ENCODE measurements at places on chromosomes 5 and 9.

- DNase-seq: no peak
These were observed 526.4 kb downstream of the NR2F1-AS1 start for GRCh38 chr5:93054424-93055163.

- DNase-seq: no peak
These were observed 2324.1 kb downstream of the MAT2B start for GRCh38 chr5:165829504-165829903.

GRCh38 chr9:97880336-97880735, 27.3 kb downstream of the FOXE1 start:
- DNase-seq: no peak

DNA sequence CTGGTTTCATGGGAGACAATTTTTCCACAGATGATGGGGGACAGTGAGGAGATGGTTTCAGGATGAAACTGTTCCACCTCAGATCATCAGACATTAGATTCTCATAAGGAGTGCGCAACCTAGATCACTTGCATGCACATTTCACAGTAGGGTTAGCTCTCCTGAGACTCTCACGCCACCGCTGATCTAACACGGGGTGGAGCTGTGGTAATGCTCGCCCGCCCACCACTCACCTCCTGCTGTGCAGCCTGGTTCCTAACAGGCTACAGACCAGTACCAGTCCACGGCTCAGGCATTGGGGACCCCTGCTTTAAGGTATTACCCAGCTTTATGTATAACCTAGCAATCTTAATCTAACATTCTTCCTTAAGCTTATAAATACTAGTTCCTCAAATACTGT, 35.6 kb downstream of the TTC39B start:
- no peak for DNase-seq

- DNase-seq: peak; percentile 63
These were observed 440.6 kb downstream of the CETN3 start for GRCh38 chr5:89968958-89969381.

- no peak for DNase-seq
These were observed 312.3 kb upstream of the PRR16 start for GRCh38 chr5:120151825-120152224.

- DNase-seq: no peak
These were observed 43.5 kb downstream of the SH3PXD2B start for GRCh38 chr5:172410662-172411483.
